ENCODE measurements at places on chromosomes 1 and 21.

- DNase-seq: no peak
Measured at GRCh38 chr1:245197121-245197520, 42.3 kb downstream of the KIF26B start.

DNA sequence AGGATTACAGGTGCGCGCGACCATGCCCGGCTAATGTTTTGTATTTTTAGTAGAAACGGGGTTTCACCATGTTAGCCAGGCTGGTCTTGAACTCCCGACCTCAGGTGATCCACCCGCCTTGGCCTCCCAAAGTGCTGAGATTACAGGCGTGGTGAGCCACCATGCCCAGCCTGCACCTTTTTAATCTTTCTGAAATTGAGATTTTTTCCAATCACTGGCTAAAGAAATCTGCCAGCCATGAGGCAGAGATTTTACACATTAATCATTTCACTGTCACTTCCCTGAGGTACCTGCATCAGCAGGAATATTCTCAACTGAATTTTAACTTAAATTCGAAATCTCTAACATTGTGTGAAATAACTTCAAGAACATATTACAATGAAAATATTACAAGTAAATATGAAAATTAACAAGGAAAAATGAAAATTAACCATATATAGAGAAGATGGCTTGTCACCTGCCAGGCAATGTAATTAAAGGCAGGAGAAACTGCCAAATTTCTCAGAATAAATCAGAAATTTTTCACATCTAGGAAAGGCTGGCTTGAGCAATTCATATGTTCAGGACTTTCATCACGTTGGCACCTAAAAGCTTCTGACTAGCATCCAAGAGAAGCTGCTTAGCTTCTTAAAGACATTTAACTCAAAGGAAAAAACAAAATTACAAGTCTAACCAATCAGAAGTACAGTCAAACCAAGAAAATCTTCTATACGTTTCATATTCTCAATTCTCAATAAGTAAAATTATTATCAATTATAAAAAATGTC is 5.9 kb downstream of the ANKRD13C start:
- no peak for DNase-seq

- no peak for DNase-seq
Measured at GRCh38 chr1:55506740-55507577, 291.8 kb upstream of the USP24 start.

- no peak for DNase-seq
Measured at GRCh38 chr1:234262007-234262753, 111.1 kb upstream of the COA6 start.

GRCh38 chr1:40926441-40926840 is 53.1 kb upstream of the CTPS1 start:
- no peak for DNase-seq

DNA sequence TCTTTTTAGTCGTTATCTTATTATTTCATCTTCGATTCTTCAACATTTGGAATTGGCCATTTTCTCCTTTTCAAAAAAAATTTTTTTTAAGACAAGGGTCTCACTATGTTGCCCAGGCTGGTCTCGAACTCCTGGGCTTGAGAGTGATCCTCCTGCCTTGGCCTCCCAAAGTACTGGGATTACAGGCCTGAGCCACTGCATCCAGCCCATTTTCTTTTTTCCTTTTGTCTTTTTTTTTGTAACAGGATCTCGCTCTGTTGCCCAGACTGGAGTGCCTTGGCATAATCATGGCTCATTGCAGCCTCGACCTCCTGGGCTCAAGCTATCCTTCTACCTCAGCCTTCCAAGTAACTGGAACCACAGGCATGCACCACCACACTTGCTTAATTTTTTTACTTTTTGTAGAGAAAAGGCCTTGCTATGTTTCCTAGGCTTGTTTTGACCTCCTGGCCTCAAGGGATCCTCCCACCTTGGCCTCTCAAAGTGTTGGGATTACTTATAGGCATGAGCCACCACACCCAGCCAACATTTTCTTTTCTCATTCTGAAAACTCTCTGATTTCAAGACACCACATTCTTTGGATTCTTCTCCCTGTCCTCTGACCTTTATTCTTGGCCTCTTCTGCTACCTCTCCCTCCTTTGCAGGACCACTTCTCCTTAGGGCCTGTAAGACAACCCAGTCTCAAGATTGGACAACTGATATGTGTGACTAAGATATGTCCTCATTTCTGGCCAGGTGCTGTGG is 6.0 kb upstream of the MAP1LC3C start:
- DNase-seq: no peak

DNA sequence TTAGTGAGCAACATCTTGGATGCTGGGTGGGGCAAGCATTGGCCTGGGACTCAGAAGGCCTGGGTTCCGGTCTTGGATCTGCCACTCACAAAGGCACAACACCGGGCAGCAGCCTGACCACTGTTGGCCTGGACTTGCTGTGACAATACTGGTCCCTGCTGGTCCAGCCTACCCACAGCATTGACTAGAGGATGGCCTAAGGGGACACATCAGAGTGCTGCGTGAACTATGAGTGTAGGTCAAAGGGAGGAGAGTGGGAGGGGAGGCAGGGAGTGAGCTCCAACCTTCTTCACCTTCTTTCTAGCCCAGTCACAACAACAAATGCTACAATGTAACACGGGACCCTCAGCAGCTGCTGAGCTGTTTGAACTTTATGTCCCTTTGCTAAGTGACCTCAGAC is 31.1 kb downstream of the TMEM50A start:
- DNase-seq: no peak

GRCh38 chr1:165317612-165318011 is 38.9 kb downstream of the LMX1A start:
- no peak for DNase-seq

GRCh38 chr21:33185852-33186251 is 43.9 kb upstream of the IFNAR2 start:
- no peak for DNase-seq

DNA sequence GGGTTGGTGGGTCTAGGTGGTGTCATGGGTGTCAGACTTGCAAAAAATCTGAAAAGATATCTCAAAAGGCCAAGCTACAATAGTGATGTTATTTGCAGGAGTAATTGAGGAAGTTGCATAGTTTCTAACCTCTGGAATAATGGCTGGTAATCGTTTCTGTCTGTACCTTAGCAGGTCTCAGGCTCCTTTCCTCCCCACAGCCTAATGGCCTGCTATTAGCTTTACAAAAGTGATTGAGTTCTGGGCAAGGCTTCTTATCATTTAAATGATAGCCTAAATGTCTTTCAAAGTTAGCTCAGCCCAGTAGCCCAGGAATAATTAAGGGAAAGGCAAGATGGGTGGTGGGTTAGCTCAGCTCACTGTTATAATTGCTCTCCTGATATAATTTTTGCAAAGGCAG is 37.7 kb upstream of the IGSF5 start:
- DNase-seq: no peak

GRCh38 chr1:53733975-53734649 is 4.9 kb downstream of the GLIS1 start:
- DNase-seq: no peak

DNA sequence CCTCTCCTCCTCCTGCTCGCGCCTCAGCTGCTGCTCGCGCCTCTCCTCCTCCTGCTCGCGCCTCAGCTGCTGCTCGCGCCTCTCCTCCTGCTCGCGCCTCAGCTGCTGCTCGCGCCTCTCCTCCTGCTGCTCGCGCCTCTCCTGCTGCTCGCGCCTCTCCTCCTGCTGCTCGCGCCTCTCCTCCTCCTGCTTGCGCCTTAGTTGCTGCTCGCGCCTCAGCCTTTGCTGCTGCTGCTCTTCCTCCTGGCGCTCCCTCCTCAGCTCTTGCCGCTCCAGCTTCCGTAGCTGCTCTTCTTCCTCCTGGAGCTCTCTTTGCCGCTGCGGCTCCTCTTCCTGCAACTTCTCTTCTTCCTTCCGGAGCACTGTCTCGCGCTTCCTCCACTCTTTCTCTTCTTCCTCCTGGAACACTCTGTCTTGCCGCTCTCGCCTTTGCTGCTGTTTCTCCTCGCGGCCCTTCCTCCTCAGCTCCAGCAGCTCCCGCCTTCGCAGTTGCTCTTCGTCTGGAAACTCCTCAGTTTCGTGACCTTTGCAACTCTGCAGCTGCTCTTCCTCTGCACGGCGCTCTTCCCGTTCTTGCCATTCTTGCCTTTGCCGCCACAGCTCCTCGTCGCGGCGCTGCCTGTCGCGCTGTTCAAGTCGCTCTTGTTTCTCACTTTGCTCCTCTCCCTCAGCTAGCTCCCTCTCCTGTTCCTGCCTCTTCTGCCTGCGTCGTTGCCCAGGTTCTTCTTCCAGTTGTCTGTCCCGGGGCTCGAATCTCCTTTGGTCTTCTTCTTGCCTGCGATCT is 3.0 kb downstream of the TCHH start:
- DNase-seq: no peak

GRCh38 chr1:64567426-64568170 is 97.7 kb downstream of the CACHD1 start:
- no peak for DNase-seq

DNA sequence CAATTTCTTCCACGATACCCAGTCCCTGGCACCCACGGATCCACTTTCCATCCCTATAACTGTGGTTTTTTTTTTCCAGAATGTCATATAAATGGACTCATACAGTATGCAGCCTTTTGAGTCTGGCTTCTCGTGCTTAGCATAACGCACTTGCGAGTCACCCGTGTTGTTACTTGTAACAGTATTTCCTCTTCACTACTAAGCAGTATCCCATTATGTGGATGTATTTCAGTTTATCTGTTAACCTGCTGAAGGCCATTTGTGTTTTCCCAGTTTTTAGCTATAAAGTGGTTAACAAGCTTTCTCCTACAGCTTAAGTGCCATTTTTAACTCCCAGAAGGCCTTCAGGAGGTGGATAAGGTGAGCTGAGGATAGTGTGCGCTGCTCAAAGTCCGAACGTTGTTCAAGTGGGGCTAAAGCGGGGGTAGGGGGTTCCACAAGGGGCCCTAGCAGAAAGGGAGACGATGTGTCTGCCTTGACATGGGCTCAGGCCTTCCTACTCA is 829 bp downstream of the ADAR start:
- DNase-seq: no peak

DNA sequence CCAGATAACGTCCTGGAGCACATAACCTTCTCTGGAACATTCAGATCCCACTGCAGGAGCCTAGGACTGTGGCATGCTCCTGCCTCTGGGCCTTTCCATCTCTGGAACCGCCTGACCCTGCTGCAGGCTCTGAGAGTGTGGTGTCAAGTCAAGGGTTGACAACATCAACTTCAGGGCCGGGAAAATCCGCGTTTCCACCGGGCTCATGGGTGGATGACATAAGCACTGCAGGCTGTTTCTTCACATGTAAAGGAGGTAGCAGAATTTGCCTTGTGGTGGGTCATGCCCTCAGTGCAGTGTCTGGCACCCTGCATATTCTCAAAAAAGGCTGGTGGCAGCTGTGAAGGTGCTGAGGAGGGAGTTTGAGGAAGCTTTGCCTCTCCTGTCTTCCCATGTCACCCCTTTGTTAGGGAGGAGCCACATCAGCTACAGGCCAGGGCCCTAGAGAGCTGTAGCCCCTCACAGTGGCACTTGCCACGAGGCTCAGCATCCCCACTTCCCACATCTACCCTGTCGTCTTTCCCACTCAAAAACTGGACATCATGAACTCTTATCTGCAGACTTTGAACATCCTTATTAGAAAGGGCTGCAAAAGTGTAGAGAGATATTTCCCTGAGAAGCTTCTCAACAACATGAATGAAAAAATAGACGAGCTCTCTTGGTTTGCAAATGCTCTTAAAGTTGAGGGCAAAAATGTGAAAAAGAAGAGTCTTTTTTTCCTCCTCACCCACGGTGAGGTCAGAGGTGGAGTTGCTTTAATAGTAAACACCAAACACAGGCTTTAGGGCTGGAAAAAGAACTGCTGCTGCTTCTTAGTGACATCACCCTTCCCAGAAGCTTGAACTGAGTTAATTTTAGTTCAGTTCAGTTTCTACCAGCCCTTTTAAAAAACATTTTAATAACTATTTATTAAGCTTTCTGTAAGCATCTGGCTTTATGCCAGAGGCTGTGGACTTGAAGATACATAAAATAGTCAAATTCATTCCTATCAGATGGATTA is 121.3 kb downstream of the HUNK start:
- DNase-seq: no peak

- DNase-seq: no peak
Measured at GRCh38 chr1:227190321-227190720, 128.0 kb downstream of the CDC42BPA start.

- DNase-seq: no peak
Measured at GRCh38 chr1:183226361-183226760, 40.3 kb downstream of the LAMC2 start.

DNA sequence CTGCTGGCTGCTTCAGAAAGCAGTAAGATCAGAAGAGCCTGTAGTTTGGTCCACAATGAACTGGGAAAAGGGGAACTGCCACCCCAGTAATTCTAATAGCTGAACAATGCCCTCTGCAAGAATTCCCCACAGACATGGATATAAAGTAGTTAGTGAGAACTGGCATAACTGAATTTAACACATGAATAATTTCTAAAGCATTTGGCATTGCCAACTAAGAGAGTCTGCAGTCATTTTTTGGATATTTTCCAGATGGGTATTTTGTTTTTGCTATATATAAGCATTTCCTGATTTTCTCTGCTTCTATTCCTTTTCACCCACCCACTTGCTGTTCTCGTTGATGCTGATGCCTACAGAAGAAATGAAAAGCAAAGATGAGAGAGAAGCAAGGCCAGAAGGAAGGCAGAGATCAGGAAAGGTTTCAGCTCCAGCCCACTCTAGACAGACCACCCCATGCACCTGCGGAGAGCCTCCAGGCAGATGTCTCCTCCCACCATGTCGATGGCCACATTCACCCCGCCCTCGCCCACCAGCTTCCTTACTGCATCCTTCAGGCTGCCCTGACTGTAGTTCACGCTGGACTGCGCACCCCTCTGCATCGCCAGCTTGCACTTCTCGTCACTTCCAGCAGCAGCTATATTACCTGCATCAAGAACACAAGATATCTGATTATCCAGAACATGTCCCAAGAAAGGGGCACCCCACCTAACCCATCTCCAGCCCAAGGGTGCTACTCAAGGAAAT is 55.9 kb upstream of the SEC16B start:
- DNase-seq: no peak

DNA sequence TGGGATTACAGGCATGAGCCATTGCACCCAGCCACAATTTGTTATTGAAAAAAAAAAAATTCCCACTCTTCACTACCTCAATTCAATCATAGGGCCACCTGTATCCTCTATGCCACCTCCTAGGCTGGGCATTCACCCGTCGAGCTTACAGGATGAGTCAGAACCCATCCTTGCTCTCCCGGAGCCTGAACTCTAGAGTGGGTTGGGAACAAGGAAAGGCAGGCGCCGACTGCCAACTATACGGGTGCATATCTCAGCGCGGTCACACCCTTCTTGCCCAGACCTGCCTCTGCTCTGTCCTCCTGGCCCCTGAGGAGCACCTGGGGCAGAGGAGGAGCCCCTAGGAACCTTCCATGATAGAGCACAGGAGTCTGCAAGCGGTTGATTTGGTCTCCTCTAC is 21.4 kb upstream of the LBR start:
- no peak for DNase-seq

- DNase-seq: no peak
Measured at GRCh38 chr1:30774550-30775432, 17.2 kb upstream of the LAPTM5 start.

Measured in DMS153 (cell line).